ENCODE measurements at places on chromosomes 4 and X. TPM values are rescaled to one million over a fixed set of nuclear protein-coding genes. Genes with fewer than 3 reads are reported as not detected.

- no peaks in the 10 kb centered on the region for H3K36me3 ChIP-seq
- H3K27me3 ChIP-seq, result peaks cover 16% of the 10 kb centered on the region
- H3K4me3 ChIP-seq, result no peak overlapping the region
Observed at GRCh38 chrX:8849458-8849857, 48.3 kb upstream of the FAM9A start.

DNA sequence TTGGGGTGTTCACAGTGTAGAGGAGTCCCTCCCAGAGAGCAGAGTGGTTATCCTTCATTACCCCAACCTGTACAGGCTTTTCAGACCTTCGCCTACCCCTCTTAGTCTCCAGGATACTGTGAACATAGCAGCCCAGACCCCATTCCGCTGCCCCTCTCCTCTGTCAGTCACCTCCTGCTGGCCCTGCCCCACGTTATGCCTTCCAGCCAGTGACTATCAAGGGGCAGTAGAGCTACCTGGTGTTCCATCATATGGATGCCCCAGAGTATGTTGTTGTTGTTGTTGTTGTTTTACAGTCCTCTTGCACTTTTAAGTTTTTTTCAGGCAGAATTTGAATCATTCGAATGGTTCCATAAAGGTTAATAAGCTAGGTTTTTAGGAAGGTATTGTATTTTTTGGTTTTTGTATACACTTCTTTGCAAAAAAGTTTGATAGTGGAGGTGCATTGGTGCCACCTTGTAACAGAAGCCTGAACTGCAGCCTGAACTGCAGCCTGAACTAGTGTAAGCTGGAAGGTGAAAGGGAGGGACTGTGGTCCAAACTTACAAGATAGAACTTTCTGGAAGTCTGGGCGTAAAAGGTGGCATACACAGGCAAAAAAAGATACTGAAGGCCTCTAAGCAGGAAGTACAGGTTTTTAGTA, 101.4 kb upstream of the RAB40AL start:
- H3K4me3 ChIP-seq, result no peak overlapping the region
- DNase-seq, result no peak
- H3K4me1 ChIP-seq, result no peaks in the 10 kb centered on the region
- H3K36me3 ChIP-seq, result peaks cover 9% of the 10 kb centered on the region
- H3K27me3 ChIP-seq, result no peaks in the 10 kb centered on the region
- H3K27ac ChIP-seq, result no peak overlapping the region

GRCh38 chr4:156764846-156765245, 206.8 kb downstream of the PDGFC start:
- H3K27me3 ChIP-seq, result no peaks in the 10 kb centered on the region
- no peaks in the 10 kb centered on the region for H3K4me1 ChIP-seq
- H3K27ac ChIP-seq, result no peak overlapping the region
- H3K4me3 ChIP-seq, result no peak overlapping the region

- no peaks in the 10 kb centered on the region for H3K27me3 ChIP-seq
- H3K4me3 ChIP-seq, result no peak overlapping the region
- no peaks in the 10 kb centered on the region for H3K4me1 ChIP-seq
- H3K36me3 ChIP-seq, result no peaks in the 10 kb centered on the region
- no peak for DNase-seq
Observed at GRCh38 chrX:51456814-51457213, 39.6 kb downstream of the NUDT11 start.

Gene SLBP
- 184 TPM for total RNA-seq

Gene PRRG1
- not detected for total RNA-seq

- H3K4me3 ChIP-seq, result no peak overlapping the region
- H3K36me3 ChIP-seq, result no peaks in the 10 kb centered on the region
- peaks cover 8% of the 10 kb centered on the region for H3K27me3 ChIP-seq
- no peak for DNase-seq
Observed at GRCh38 chr4:24002330-24002966, 112.6 kb upstream of the PPARGC1A start.

Gene HS3ST1
- total RNA-seq, result 0.33 TPM

Gene F9
- total RNA-seq, result not detected

GRCh38 chr4:23857367-23857959, 32.4 kb downstream of the PPARGC1A start:
- no peak overlapping the region for H3K4me3 ChIP-seq
- no peaks in the 10 kb centered on the region for H3K36me3 ChIP-seq
- DNase-seq, result no peak
- no peaks in the 10 kb centered on the region for H3K4me1 ChIP-seq

DNA sequence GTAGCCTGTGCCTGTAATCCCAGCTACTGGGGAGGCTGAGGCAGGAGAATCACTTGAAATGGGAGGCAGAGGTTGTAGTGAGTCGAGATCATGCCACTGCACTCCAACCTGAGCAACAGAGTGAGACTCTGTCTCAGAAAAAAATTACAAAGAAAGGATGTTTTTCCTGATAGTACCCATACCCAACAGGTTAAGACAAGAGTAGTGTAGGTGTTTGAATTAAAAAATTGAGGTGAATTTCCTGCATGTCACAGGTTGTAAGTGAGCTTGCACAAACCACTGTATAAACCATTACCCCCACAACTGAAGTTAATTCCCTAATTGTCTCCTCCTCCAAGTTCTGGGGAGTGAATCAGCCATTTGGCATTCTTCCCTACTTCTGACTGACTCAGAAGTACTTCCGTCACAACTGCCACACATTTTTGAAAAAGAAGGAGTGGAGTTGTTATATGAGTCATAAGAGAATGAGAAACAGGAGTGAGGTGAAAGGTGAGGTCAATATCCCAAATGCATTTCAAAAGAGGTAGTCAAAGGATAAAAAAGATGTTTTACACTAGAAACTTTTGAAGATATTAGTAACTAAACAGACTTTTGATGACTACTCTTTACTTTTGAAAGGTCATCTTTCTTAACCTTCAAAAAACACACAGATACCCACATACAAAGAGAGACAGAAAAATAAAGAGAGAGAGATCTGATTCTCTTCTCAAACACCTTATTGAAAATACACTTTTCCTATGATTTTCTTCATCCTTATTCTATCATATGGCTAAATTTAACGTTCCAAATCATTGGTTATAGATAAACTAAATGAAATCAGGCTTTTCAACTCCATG, 134.5 kb downstream of the BTC start:
- no peak for DNase-seq
- no peaks in the 10 kb centered on the region for H3K4me1 ChIP-seq
- H3K27me3 ChIP-seq, result peaks cover 4% of the 10 kb centered on the region
- H3K27ac ChIP-seq, result no peak overlapping the region

- no peak overlapping the region for H3K4me3 ChIP-seq
- no peak overlapping the region for H3K27ac ChIP-seq
- H3K27me3 ChIP-seq, result peaks cover 5% of the 10 kb centered on the region
- no peaks in the 10 kb centered on the region for H3K4me1 ChIP-seq
- H3K36me3 ChIP-seq, result no peaks in the 10 kb centered on the region
- DNase-seq, result no peak
Observed at GRCh38 chr4:11670304-11670703, 241.6 kb upstream of the HS3ST1 start.

Gene PSAPL1
- not detected for total RNA-seq

GRCh38 chrX:149939655-149939904, 1.3 kb upstream of the EOLA2 start:
- no peaks in the 10 kb centered on the region for H3K27me3 ChIP-seq
- H3K27ac ChIP-seq, result peak overlapping the region; percentile 91
- peaks cover 2% of the 10 kb centered on the region for H3K36me3 ChIP-seq
- H3K4me1 ChIP-seq, result no peaks in the 10 kb centered on the region

Gene FAM149A
- total RNA-seq, result 0.82 TPM

GRCh38 chr4:791898-792625, 33.9 kb downstream of the CPLX1 start:
- peak; percentile 60 for DNase-seq
- H3K27me3 ChIP-seq, result peaks cover 48% of the 10 kb centered on the region
- no peak overlapping the region for H3K4me3 ChIP-seq
- H3K27ac ChIP-seq, result no peak overlapping the region

DNA sequence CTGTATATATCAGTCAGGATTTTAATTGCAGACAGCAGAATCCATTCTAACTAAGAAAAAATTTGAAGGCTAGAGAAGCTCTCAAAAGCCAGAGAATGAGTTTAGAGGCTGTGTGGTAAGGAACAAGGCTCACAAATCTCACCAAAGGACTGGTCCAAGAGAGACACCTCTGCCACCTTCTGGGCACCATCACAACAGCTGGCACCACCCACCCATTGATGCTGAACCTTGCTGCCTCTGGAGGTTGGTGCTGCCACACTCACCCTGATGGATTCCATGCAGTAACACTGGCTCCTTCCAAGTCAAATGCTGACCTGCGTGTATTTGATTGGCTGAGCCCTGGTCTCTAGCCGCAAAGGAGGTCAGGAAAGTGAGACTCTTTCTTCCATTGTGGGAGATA, 100.8 kb downstream of the BEND2 start:
- no peak overlapping the region for H3K27ac ChIP-seq
- peaks cover 5% of the 10 kb centered on the region for H3K27me3 ChIP-seq
- H3K4me3 ChIP-seq, result no peak overlapping the region
- no peaks in the 10 kb centered on the region for H3K4me1 ChIP-seq
